ENCODE measurements at places on chromosomes 1 and 21. TPM values are rescaled to one million over a fixed set of nuclear protein-coding genes. Genes with fewer than 3 reads are reported as not detected.

BCL2L15 gene
- 0.30 TPM for total RNA-seq

RAD54L gene
- total RNA-seq, result 51.2 TPM

VWA5B1 gene
- total RNA-seq, result 1.4 TPM

CHIA gene
- total RNA-seq, result not detected

- peaks cover 40% of the 10 kb centered on the region for H3K36me3 ChIP-seq
- H3K4me3 ChIP-seq, result no peak overlapping the region
- no peaks in the 10 kb centered on the region for H3K27me3 ChIP-seq
- no peak for DNase-seq
- H3K4me1 ChIP-seq, result no peaks in the 10 kb centered on the region
Measured at GRCh38 chr1:212355230-212355969, 59.3 kb downstream of the PACC1 start.

- DNase-seq, result no peak
- peaks cover 6% of the 10 kb centered on the region for H3K27me3 ChIP-seq
- peaks cover 53% of the 10 kb centered on the region for H3K4me1 ChIP-seq
- H3K36me3 ChIP-seq, result no peaks in the 10 kb centered on the region
- H3K4me3 ChIP-seq, result no peak overlapping the region
Measured at GRCh38 chr21:42311816-42312625, 3.2 kb downstream of the TFF3 start.

- no peak overlapping the region for H3K4me3 ChIP-seq
- H3K36me3 ChIP-seq, result peaks cover 93% of the 10 kb centered on the region
- H3K4me1 ChIP-seq, result no peaks in the 10 kb centered on the region
- H3K27me3 ChIP-seq, result no peaks in the 10 kb centered on the region
Measured at GRCh38 chr1:226365831-226366231, 42.1 kb downstream of the PARP1 start.

DNA sequence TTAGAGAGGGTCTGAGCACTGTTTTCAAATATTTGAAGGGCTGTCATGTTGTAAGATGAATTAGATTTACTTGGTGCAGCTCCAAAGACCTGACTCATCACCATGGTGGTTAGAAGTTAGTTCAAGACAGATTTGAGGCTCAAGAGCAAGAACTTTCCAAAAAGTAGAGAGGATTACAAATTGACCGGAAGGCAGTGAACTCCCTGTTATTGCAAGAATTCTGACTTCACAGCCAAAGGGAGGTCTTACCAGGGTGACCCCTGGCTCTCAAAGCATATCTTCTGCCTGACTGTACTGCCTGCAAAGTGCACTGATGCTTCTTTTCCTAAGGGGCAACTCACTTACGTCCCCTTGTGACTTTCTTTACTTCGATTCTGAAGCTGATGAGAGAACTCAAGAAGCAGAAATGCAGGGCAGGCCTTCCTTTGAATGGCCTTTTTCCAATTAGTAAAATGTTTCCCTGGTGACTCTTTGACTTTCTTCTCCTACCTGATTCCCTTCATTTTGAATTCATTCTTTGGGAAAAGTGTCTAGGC is 86.4 kb downstream of the NAV1 start:
- no peak overlapping the region for H3K4me3 ChIP-seq
- no peaks in the 10 kb centered on the region for H3K36me3 ChIP-seq
- no peak for DNase-seq
- H3K27ac ChIP-seq, result no peak overlapping the region
- peaks cover 5% of the 10 kb centered on the region for H3K27me3 ChIP-seq
- H3K4me1 ChIP-seq, result peaks cover 20% of the 10 kb centered on the region

DNA sequence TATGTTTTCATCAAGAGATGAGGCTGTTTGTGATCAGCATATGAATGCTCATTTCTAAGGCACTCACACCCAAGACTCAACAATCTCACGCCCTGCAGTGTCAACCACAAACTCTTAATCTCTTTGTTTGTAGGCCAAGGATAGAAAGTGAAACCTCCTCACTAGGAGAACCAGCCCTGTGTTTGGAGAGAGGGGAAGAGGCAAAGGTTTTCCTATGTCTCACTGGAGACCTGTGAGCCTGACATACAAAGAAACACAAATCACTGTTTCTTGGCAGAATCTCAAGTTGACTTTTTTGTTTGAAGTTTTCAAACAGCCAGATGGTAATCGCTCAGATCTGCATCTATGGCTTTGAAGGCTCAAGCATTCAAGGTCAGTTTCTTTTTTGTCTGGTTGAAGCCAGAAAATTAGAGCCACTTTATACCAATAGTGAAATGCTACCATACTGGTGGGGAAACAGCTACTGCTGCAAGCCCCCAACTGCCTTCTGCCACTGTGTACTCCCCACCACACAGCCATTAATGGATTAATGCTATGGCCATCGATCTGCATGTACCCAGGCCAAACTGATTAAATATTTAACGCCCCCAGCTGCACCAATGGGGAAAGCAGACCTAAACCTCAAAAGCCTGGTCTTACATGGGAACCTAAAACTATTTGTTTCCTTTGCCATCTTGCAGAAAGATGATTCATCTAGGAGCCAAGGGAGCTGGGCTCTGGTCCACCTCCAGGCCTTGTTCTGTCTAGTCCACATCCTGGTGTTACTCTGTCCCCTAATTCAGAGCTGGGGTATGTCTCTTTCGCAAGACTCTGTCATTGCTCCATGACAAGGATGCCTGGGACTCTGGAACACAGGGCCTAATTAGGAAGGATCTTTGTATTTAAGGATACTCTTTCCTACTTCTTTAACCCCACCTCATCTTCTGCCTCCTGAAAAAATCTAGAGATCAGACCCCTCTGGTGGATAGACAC is 16.3 kb downstream of the PDZK1 start:
- peaks cover 6% of the 10 kb centered on the region for H3K27me3 ChIP-seq
- no peak overlapping the region for H3K4me3 ChIP-seq
- H3K36me3 ChIP-seq, result no peaks in the 10 kb centered on the region

DNA sequence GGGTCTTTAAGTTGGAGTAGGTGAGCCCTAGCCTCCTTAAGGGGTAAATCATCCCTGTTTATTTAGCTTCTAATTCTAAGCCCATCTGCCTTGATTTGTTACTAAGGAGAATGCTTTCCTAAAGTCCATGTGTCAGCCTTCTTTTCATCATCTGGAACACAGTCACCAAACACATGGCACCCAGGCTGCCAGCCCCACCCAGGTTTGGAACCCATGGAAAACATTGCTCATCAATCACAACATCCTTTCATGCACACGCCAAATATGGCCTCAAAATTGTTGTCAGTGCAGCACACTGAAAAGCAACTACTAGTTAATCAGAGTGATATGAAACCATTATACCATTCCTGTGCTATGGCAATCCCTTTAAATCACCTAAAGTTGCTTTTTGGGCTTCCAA is 386.7 kb upstream of the ESRRG start:
- no peaks in the 10 kb centered on the region for H3K4me1 ChIP-seq
- no peaks in the 10 kb centered on the region for H3K36me3 ChIP-seq
- no peak overlapping the region for H3K27ac ChIP-seq

DNA sequence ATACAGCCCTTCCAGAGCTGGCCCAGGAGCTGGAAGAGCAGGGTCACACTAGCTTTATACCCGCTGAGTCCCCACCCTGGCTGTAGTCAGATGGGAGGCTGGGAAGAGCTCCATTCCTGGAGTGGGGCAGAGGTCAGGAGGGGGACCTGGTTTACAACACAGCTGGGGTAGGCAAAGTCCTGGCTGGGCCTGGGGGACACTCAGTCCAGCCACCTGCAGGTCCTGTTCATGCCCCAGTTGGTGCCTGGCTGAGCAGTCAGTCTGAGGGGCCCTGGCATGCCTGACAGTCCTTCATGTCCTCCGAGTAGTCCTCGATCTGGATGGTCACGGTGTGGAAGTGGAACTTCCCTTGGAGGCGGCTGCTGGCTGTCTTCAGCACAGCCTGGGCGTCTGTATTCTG is 7.0 kb downstream of the SLC30A2 start:
- H3K27ac ChIP-seq, result no peak overlapping the region
- no peak for DNase-seq
- peaks cover 55% of the 10 kb centered on the region for H3K27me3 ChIP-seq
- H3K4me1 ChIP-seq, result peaks cover 8% of the 10 kb centered on the region
- no peaks in the 10 kb centered on the region for H3K36me3 ChIP-seq

DNA sequence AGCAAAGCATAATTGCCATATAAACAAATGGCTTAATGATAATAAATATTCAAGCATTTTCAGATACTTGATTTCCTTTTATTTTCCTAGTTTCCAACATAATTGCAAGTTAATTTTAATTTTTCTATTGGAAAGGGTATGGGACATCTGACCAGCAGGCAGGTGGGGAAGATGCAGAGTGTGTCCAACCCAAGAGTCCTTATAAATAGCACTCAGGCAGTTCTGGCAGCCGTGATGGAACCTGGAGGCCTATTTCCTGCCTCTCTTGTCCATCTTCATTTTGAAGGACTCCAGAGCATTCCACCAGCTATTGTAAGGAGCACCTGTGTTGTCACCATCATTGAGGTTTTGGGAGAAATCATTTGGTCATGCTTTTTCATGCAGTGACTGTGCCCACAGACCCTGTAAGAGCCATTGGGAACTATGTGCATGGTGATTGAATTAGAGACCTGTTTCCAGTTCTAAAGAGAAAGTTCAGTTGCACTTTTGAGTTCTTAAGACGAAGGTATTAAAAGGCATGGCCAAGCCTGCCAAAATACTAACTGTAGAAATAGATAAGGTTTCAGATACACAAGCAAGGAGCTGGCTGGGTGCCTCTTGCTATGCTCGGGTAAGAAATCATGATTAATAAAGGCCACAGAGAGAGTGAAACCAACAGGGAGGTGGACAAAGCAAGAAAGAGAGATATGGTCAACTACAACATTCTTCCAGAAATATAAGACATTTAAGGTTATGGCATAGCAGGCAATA is 92.3 kb downstream of the SPATA46 start:
- no peak overlapping the region for H3K4me3 ChIP-seq
- peaks cover 9% of the 10 kb centered on the region for H3K4me1 ChIP-seq
- H3K27ac ChIP-seq, result no peak overlapping the region
- H3K27me3 ChIP-seq, result no peaks in the 10 kb centered on the region
- no peak for DNase-seq

DNA sequence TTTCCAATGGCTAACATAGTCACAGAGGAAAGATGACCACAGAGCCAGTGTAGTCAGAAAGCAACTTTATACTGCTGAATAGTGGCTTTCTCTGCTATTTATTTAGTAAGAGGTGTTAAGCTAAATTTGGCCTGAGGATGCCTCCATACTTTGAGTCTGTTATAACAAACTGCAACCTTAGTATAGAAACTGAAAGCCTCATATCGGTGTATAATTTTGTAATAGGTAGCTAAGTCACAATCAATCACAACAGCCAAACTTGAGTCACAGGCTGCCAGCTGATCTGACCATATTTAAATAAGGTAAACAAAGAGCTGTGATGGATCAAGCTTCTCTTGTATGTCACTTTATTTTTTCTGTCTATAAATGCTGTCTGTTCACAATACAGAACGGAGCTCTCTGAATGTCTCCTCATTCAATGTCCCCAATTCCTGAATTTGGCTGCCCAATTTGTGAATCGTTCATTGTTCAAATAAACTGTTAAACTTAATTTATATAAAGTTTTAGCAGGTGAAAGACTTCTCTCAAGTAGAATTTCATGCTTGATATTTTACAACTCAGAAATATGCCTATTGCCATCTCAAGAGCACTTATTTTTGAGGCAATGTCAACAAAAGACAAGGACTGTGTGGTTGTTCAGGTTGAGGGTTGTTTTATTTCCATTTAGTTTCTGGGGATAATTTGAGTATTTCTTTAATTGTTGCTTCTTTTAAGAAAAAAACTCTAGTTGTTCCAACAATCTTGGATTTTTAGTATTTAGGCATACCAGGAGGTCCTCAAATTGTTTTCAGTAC is 339.7 kb upstream of the B3GALT2 start:
- H3K27me3 ChIP-seq, result no peaks in the 10 kb centered on the region
- DNase-seq, result no peak
- H3K4me1 ChIP-seq, result no peaks in the 10 kb centered on the region
- H3K4me3 ChIP-seq, result no peak overlapping the region
- no peak overlapping the region for H3K27ac ChIP-seq

DNA sequence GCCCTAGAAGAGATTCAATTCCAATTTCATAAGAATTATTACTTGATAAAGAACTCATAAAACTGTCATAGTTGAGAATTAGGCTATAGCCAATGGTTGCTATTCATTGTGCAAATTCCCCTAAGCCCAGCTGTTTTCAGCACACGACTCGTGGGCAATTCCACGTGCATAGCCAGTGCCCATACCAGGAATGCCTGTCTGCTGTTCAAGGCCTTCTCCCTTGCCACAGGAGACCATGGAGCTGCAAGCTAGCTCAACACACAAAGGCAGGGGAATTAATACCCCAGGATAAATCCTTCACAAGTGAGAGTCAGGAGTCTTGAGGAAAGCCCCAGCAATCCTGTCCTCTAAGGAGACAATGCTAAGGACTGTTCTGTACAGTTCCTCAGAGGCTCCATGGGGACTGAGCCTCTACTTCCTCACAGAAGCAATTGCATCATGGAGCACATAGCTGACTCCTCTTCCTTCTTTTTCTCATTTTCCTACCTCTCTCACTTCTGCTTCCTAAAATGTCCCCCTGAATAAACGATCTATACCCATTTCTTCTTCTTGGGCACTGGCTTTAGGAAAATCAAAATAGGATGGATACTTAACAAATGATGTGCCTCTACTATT is 19.1 kb upstream of the CHRM3 start:
- no peak overlapping the region for H3K27ac ChIP-seq
- no peak overlapping the region for H3K4me3 ChIP-seq
- peaks cover 20% of the 10 kb centered on the region for H3K4me1 ChIP-seq
- no peaks in the 10 kb centered on the region for H3K27me3 ChIP-seq
- H3K36me3 ChIP-seq, result no peaks in the 10 kb centered on the region
- DNase-seq, result no peak

DNA sequence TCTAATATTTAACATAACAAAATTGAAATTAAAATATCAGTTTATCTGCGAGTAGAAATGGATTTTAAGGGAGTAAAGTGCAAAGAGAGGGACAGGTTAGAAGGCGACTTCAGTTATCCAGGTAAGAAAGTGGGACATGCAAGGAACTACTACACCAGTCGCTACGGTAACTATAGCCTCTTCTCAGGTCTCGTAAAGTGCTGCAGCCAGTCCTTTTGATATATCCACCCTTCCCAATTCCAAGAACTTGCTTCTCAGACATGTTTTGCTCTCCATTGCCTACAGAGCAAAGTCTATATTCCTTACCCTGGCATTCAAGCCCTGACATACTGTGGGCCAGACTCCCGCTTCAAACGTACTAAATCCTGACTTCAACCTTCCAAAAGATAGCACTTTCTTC is 2.5 kb downstream of the COA7 start:
- peaks cover 22% of the 10 kb centered on the region for H3K4me1 ChIP-seq
- peaks cover 26% of the 10 kb centered on the region for H3K36me3 ChIP-seq
- DNase-seq, result no peak
- peaks cover 4% of the 10 kb centered on the region for H3K27me3 ChIP-seq
- 0 out of 2 replicates have a peak overlapping the region, but pooled peaks have one; percentile 6 for H3K27ac ChIP-seq

DNA sequence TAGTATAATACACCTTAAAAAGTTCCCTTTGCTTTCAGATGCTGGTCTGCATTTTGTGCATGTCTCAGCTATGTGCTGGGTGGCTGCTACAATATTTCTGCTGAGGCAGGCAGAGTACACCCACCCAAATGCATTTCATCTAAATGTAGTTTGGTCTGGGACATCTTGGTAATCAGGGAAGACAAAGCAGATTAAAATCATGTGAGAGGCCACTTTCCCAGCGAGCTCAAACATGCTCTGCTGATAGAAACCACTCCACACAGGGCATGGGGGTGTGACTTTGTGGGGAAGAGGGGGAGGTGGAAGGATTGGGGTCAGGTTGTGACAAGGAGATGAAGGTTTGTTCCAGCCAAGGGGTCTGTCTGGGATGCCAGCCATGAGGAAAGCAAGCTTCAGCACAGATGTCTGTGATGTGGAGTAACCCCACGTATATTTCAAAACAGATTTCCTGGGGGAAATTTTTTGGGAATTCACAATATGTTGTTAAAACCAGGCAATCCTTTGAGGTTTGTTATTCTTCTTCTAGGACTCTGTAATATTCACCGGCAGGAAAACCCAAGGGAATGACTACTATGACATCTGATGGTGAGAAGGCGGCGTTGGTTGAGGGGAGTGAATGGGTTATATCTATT is 255.1 kb upstream of the FGGY start:
- peaks cover 5% of the 10 kb centered on the region for H3K4me1 ChIP-seq
- peaks cover 4% of the 10 kb centered on the region for H3K36me3 ChIP-seq
- H3K27ac ChIP-seq, result no peak overlapping the region
- H3K27me3 ChIP-seq, result no peaks in the 10 kb centered on the region
- no peak for DNase-seq

Measured in WTC11 (cell line).